Suppressor macrophage treated with lipopolysaccharide for 4 hours (primary cell): ENCODE measurements at places on chromosomes 1 and 21.

DNA sequence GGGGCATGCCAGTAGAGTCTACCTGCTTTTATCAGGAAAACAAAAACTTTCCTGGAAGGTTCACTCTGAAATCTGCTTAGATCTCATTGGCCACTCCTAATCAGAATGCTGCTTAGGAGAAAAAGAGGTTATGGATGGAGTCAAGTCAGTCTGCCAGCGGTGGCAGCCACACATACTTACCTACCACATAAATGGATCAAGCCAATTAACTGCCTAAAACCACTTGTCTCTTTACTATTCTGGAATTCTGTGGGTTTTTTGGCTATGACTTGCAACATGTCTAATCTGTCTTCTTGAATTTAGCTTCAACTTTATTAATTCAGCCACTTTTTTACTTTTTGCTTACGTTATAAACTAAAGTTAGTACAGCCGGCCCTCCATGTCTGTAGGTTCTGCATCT lies 140.2 kb upstream of the SERTAD4 start:
- no peak for DNase-seq

DNA sequence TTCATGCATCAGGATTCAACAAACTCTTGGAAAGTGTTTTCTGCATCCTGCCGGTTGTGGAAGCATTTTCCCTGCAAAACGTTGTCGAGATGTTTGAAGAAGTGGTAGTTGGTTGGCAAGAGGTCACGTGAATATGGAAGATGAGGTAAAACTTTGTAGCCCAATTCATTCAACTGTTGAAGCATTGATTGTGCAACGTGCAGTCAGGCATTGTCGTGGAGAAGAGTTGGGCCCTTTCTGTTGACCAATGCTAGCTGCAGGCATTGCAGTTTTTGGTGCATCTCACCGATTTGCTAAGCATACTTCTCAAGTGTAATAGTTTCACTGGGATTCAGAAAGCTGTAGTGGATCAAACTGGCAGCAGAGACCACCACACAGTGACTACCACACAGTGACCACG lies 57.0 kb upstream of the PRDM2 start:
- DNase-seq, result peak; percentile 46

- no peak for DNase-seq
Measured at GRCh38 chr1:83889707-83890106, 109.2 kb downstream of the TTLL7 start.

DNA sequence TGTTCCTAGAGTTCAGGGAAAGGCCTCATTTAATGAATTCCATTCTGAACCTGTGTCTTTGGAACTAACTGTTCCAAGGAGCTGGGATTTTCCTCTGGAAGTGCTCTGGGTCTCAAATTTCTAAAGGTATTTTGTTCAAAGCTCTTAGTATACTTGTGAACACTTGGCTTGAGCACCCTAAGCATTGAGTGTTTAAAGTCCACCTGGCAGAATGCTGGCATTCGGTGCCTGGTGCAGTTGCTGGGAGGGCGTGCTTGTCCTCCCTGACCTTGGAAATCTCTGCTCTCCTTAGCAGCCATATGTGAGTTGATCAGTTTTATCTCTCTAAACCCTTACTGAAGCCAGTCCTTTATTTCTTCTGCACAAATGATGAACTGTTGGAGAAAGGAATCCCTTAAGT lies 3.0 kb downstream of the MTARC2 start:
- no peak for DNase-seq

GRCh38 chr1:214012418-214012817 lies 24.6 kb downstream of the PROX1 start:
- no peak for DNase-seq

DNA sequence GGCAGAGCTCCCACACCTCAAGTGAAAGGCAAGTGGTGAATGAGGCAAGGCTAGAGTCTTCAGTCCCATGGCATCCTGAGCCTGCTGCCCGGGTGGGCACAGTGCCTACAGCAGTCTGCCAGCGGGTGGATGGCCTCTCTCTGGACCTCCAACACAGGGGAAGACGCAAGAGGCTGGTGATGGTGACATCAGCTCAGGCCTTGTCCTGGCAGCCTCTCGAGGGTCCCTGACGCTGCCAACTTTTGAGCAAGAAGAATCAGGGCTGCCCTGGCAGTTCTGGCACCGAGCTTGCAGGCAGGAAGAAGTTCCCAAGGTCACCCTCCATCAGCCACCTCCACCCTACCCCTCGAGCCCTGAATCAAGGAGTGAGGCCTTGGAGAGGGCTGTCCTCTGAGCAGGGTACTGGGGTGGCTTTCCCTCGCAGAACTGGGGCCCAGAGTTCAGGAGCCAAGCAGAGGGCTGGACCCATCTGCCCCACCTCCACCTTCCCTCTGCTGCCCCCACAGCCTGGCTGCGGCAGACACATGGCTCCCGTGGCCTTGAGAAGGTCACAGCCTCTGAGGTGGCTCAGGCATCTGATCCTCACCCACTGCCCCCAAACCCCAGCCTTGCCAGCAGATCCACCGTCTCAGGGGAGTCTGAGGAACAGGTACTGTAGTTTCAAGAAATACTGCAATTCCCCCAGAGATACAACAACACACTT lies 5.8 kb downstream of the RAP1GAP start:
- DNase-seq, result no peak

- peak; percentile 25 for DNase-seq
Measured at GRCh38 chr1:63612564-63612963, 19.4 kb downstream of the PGM1 start.

- DNase-seq, result no peak
Measured at GRCh38 chr1:186057086-186057485, 318.0 kb downstream of the TPR start.
